ENCODE measurements at places on chromosomes 3 and 15.

DNA sequence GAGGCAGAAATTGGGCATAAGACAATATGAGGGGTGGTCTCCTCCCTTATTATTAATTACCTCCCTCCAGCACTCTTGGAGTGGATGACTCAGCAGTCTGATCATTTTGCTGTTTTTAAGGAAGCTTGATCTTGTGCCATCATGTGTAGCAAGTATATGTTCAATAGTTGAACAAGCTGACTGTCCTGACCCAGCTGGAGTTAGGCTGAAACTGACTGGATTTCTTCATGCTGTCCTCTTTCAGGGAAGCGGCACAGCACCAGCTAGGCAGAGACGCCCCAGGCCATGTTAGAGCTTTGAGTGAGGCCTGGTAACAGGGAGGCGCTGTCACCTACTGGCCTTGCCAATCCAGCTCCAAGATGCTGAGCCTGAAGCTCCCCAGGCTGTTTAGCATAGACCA lies 54.4 kb upstream of the KIF23 start:
- no peak for DNase-seq

DNA sequence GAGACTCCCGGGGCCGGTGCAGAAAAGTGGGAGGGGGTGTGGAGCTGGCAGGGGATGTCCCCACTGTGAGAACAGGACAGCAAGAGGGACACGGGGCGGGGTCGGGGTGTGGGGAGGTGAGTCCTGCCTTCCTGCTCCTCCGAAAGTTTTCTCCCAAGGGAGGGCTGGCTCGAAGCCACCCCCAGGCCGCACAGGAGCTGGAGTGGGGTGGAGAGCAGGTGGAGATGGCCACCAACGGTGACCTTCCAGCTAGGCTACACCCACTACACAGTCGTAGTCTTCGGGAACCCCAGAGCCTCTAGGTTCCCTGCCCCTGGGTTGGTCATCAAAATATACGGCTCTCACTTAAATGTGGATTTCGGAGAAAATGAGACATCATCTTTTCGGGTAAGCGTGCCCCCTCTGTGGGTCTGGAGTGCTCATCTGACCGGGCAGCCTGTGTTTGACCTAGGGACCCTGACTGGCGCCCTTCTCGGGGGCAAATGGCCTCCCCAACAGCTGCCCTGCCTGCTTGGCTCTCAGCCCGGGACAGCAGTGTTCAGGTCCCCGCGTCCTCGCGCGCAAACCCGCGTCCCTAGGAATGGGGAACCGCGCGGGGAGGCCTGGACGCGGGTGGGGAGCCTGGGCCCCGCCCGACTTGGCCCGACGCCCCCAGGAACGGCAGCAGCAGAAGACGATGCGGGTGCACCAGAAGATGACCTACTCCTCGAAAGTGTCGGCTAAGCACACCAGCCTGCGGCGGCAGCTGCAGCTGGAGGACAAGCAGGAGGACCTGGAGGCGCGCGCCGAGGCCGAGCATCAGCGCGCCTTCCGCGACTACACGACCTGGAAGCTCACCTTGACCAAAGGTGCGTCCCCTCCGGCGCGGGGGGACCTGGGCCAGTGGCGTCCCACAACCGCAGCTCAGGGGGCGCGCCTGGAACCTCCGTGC lies 21.2 kb downstream of the CFAP100 start:
- DNase-seq, result no peak

DNA sequence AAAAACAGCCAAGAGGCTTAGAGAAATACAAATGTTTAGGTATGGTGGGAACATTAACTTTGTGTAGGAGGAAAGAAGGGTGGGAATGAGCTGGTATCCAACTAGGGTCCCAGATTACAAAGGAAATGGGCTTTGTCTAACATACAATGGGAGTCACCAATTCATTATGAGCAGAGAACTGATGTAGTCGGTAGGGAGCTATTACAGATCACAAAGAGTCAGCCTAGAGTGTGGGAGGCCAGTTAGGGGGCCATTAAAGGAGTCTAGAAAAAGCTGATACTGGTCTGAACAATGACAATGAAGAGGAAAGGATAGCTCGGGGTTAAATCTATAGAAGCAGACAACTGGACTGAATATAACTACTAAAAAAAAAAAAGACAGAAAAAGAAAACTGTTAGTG lies 15.5 kb downstream of the ANO10 start:
- no peak for DNase-seq

GRCh38 chr3:122975163-122975923 lies 52.2 kb downstream of the SEMA5B start:
- no peak for DNase-seq
